T-helper 17 cell (primary cell): ENCODE measurements at places on chromosomes 4 and X. TPM values are rescaled to one million over a fixed set of nuclear protein-coding genes. Genes with fewer than 3 reads are reported as not detected.
A peak's percentile ranks its signal among the peaks of the same experiment; 100 is the strongest.

GRCh38 chr4:184757810-184758209 is 23.9 kb upstream of the CENPU start:
- no peak overlapping the region for H3K27ac ChIP-seq
- H3K4me1 ChIP-seq: no peaks in the 10 kb centered on the region
- H3K4me3 ChIP-seq: no peak overlapping the region
- no peak for DNase-seq
- H3K36me3 ChIP-seq: no peaks in the 10 kb centered on the region

DNA sequence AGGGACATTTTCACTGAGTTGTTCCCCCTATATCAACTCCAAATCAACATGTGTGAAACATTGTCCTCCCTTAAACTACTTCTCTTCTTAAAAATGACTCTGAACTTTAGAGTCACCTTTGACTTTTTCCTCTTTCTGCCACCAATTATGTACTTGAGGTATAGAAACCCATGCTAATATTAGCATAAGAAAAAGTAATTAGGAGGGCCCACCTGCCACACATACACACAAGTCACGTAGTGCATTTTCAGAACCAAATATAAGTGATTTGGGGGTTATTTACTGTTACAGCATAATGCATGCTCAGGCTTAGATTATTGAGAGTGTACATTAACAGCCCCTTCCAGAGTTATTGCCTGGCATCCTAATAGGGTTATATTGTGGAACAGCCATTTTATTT is 432.7 kb downstream of the ZIC3 start:
- no peaks in the 10 kb centered on the region for H3K4me1 ChIP-seq
- no peak overlapping the region for H3K27ac ChIP-seq
- no peak for DNase-seq

DNA sequence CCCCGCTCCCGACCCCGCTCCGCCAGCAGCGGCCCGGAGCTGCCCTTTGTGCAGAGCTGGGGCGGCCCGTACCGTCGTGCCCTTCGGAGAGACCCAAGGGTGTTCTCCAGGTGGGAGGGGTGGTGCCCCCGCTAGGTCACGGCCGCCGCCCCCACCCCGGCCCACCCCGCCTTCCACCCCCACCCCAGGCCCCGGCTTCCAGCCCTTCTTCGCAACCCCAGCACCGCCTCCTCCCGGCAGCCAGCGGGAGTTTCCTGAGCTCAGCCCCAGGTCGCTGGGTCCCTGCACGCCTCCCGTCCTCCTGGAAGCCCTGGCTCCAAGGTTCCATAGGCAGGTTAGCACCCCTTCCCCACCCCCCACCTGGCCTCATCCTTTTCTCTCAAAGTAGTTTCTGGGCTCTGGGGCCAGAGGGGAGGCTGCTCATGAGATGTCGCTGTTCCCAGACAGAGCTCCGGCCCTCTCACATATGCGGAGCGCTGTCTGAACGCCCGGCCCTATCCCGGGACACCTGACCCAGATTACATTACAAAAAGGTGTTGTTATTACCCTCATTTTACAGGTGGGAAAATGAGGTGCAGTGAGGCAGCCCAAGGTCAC is 25.2 kb upstream of the FGFR3 start:
- H3K36me3 ChIP-seq: no peaks in the 10 kb centered on the region
- DNase-seq: no peak
- peaks cover 11% of the 10 kb centered on the region for H3K4me1 ChIP-seq
- H3K4me3 ChIP-seq: peak overlapping the region; percentile 78
- peaks cover 8% of the 10 kb centered on the region for H3K27me3 ChIP-seq

Gene ENOX2
- 9.8 TPM for total RNA-seq

Gene APBB2
- total RNA-seq: 0.60 TPM

GRCh38 chr4:112531146-112531545 is 15.2 kb upstream of the NEUROG2 start:
- H3K4me1 ChIP-seq: no peaks in the 10 kb centered on the region
- H3K36me3 ChIP-seq: peaks cover 5% of the 10 kb centered on the region
- no peak overlapping the region for H3K4me3 ChIP-seq

Gene CWH43
- not detected for total RNA-seq

Gene CLDN2
- total RNA-seq: not detected

Gene HELQ
- 28.9 TPM for total RNA-seq

Gene ADH6
- not detected for total RNA-seq

Gene ART3
- total RNA-seq: not detected

Gene DCX
- not detected for total RNA-seq

DNA sequence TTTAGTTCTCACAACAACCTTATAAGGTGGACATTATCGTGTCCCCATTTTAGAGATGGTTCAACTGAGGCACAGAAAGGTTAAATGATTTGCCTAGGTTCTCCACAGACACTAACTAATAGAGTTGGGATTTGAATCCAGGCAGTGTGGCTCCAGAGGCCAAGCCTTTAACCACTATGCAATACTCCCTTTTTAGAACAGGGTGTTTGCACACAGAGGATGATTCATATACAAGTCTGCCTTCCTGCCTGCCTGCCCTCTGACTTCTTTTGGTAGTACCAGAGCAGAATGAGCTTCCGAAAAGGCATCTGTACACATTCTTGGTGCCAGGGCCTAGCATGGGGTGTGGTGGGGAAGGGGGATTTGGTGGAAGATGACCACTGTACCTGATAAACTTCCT is 150.8 kb upstream of the ARHGEF9 start:
- no peaks in the 10 kb centered on the region for H3K4me1 ChIP-seq
- no peak for DNase-seq
- no peaks in the 10 kb centered on the region for H3K27me3 ChIP-seq
- no peak overlapping the region for H3K27ac ChIP-seq

DNA sequence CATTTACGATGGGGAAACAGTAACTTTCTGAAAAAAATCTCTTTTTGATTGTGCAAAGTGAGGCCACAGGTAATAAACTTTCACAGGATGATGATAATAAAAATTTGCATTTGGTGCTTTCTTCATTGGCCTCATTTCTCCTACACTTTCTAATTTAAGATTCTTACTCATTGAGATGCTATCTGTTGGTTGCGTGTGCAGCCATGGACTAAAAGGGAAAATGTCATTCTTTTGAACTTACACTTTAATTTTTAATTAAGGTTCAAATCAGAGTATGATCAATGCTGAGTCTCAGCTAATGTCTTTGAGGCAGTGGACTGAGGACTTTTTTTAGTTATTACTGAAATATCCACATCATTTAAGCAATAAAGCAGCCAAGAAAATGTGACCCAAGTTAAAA is 87.6 kb downstream of the SEL1L3 start:
- peaks cover 7% of the 10 kb centered on the region for H3K4me1 ChIP-seq
- peaks cover 13% of the 10 kb centered on the region for H3K36me3 ChIP-seq
- no peak overlapping the region for H3K4me3 ChIP-seq

- peak overlapping the region; percentile 57 for H3K27ac ChIP-seq
- DNase-seq: no peak
- peaks cover 28% of the 10 kb centered on the region for H3K4me1 ChIP-seq
Observed at GRCh38 chrX:47579537-47579936, 2.7 kb upstream of the TIMP1 start.

GRCh38 chr4:36747277-36748129 is 466.1 kb downstream of the DTHD1 start:
- no peaks in the 10 kb centered on the region for H3K36me3 ChIP-seq
- H3K27ac ChIP-seq: no peak overlapping the region
- H3K4me1 ChIP-seq: no peaks in the 10 kb centered on the region
- H3K4me3 ChIP-seq: no peak overlapping the region
- no peak for DNase-seq
- H3K27me3 ChIP-seq: no peaks in the 10 kb centered on the region

Gene SSX4B
- not detected for total RNA-seq

DNA sequence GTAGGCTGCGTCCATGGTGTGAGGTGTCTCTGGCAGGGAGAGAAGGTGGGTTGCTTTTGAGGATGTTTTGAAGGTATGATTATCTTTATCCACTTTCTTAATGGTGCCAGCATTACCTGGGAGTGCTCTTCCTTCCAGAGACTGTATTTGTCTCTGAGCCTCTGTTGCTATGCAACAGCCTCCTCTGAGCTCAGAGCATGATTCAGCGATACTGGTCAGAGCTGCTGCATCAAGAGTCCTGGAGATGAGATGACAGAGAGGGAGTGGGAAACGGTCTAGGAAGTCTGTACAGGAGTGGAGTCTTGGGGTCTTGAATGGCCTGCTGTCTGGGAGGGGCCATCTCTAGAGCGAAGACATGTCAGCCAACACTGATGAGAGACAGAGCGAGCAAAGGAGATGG is 104.4 kb upstream of the RAB40AL start:
- no peak for DNase-seq
- H3K27me3 ChIP-seq: no peaks in the 10 kb centered on the region
- no peaks in the 10 kb centered on the region for H3K36me3 ChIP-seq
- no peak overlapping the region for H3K27ac ChIP-seq
- H3K4me3 ChIP-seq: no peak overlapping the region

- peaks cover 31% of the 10 kb centered on the region for H3K27me3 ChIP-seq
- H3K4me3 ChIP-seq: no peak overlapping the region
- peaks cover 2% of the 10 kb centered on the region for H3K4me1 ChIP-seq
- H3K36me3 ChIP-seq: no peaks in the 10 kb centered on the region
Observed at GRCh38 chrX:11429538-11430085, 136.4 kb downstream of the AMELX start.

DNA sequence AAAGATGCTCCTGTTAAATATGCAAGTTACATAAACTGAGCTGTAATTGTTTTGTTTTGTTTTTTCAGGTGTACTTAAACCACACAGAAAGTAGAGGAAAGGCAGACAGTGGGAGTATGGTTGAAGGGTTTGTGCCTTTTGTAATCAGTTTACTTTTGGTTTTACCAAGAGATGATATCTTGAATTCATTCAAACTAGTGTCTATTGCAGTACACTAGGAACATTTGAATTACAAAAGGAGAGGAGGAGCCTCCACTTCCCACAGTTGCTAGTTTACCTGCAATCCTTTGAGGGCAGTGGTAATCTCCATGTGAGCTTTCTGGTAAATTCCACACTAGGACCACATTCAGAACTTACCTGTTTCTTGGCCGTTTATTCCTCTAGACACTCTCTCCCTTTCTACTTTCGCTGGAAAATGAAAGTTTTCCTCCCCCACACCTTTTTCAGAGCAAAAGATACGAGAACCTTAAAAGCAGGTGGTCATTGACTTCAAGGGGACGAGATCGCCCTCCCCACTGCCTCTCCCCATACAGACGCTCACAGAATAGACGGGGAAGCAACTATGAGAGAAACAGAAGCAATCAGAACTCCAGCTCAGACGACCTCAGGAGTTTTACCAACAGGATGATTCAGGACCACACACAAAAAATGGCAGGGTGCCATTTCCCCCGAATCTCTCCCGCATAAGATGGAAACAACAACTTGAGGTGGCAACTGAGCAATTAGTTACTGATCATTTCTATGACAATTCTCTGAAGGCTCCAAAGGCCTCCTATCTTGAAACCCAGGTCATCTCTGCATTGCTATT is 3.3 kb downstream of the RBM47 start:
- H3K4me1 ChIP-seq: peaks cover 13% of the 10 kb centered on the region
- peaks cover 4% of the 10 kb centered on the region for H3K36me3 ChIP-seq
- no peak for DNase-seq
- H3K4me3 ChIP-seq: no peak overlapping the region

DNA sequence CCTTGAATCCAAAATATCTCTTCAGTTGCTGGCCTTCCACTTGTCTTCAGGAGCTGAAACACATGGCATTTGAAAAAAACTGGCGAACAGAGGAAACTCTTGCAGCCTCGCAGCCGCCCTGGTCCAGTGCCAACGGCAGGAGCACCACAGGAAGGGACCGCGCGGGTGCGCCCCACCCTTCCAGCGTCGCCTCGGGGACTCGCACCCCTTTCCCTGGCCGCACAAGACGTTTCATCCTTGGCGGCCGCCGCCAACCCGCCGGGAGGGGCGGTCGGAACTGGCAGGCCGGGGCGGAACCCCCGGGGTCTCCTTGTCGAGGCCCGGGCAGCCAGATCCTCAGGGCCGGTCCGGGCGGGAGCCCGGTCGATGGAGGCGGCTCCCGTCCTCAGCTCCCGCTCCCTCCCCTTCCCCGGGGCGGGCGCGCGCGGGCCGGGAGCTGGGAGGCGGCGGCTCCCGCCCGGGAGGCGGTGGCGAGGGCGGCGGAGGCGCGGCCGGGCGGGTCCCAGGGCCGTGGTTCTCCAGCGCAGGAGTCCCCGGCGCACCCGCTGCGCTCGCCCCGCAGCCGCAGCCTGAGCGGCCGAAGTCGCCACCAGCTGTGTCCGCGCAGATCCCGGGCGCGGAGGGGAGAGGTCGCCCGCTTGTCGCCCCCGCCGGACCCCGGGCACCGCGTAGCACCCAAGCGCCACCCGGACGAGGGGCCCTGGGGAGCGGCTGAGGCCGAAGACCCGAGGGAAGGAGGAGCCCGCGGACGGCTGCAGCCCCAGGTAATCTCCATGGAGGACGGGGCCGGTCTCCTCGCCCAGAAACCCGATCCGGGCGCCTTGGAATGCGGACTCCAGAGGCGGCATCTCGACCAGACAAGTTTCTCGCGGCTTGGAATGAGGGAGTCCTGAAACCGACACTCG is 886 bp upstream of the NDST3 start:
- H3K36me3 ChIP-seq: peaks cover 5% of the 10 kb centered on the region
- no peak overlapping the region for H3K27ac ChIP-seq
